ENCODE measurements at places on chromosomes 11 and 22.

DNA sequence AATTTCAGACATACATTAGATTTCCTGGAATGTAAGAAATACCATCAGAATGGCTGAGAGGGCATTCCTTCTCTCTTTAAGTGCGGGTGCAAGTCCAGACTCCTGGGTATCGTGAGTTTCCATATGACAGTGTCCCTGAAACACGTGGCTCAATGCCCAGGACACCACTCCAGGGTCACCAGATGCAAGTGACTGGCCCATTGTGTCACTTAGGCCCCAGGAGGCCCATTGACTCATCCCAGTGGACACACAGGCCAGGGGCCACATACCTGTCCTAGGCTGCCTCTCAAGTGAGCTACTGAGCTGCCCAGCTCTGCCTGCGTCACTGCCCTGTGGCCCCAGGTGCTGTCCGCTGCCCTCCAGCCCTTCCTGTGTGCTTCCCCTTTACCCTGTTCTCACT lies 18.5 kb downstream of the FBLN1 start:
- DNase-seq = no peak

DNA sequence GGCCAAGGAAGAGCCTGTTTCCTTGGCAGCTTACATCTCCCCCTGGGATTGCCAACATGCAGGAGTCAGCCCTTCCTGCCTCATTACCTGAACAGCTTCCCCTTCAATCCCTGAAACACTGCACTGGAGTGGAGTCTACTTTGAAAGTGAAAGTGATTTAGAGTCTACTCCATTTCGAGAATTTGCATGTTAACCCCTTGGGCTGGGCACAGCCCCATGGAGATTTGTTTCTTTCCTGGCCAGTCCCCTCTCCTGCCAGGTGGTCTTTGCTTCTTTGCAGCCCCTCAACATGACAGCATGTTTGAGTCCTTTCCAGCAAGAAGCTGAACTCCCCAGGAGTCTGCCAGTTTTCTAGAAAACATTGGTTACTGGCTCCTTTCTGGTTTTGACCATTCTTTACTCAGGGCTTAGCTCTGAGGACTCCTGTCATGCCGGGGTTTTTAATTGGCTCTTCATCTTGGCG lies 59.9 kb downstream of the TRAF6 start:
- DNase-seq = no peak

- no peak for DNase-seq
Measured at GRCh38 chr22:35685731-35686130, 31.9 kb upstream of the APOL5 start.

DNA sequence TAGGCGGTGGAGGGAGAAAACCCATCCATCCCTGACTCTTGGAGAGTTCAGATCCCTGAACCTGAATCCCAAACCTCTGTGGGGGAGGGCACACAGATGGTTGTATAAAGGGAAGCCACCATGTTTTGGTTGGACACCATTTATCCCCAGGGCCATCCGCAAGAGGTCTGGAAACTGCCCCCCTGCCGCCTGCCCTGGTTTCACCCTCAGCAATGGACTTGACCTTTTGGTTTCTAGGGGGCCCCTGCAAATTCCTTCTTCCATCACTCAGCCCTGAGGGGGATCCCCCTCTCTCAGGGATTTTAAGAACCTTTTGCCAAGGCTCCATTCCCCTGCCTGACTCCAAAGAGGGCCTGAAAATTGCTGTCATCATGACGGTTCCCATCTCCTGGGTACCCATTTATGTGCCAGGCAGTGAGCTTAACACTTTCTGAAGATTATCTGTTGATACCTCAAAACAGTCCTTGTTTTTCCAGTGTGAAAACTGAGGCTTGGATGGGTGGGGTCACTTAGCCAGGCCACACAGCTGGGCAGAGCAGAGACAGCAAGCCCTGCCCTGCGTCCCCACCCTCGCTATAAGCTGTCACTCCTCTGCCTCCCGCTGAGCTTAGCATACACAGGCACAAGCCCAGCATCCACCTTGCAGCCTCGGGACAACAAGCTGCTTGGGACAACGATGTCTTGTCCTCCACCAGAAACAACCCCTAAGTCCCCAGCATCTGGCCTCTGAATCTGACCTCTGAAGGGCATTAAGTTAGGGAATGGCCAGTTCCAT lies 33.2 kb upstream of the CRYBB3 start:
- no peak for DNase-seq

- no peak for DNase-seq
Measured at GRCh38 chr11:134047586-134047999, 21.3 kb upstream of the JAM3 start.

DNA sequence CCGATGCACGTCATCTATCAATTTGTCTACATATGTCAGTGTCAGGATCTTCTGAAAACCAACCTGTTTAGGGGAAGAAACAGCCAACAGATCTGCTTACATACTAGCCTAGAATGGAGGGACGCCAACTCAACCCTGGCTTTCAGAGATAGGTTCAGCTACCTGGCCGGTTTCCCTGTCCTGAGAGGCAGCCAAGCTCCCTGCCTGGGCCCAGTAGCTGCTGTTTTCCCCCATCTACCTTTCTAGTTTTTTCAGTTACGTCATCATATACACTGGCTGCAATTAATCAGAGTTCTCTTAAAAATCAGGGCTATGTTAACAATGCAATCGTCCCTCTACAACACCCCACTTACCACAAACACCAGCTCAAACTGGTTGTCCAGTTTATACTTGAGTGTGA lies 1.0 kb downstream of the SRPRA start:
- DNase-seq = no peak

DNA sequence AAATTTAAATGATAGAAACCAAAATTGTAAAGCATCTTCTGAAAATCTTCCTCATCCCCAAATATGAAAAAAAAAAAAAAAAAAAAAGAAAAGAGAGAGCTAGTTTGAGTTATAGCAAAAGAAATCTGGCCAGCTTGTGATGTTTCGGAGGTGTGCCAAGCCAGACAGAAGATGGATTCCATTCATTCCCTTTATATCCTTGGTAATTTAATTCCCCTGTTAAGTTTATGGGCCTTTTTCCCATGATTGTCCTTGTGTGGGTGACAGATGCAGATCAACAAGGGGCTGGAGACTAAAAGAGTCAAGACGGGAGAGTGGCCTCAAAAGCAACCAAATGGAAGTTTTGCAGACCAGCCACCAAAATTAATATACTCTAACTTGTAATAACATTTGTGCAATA lies 47.6 kb upstream of the PARVA start:
- DNase-seq = no peak

DNA sequence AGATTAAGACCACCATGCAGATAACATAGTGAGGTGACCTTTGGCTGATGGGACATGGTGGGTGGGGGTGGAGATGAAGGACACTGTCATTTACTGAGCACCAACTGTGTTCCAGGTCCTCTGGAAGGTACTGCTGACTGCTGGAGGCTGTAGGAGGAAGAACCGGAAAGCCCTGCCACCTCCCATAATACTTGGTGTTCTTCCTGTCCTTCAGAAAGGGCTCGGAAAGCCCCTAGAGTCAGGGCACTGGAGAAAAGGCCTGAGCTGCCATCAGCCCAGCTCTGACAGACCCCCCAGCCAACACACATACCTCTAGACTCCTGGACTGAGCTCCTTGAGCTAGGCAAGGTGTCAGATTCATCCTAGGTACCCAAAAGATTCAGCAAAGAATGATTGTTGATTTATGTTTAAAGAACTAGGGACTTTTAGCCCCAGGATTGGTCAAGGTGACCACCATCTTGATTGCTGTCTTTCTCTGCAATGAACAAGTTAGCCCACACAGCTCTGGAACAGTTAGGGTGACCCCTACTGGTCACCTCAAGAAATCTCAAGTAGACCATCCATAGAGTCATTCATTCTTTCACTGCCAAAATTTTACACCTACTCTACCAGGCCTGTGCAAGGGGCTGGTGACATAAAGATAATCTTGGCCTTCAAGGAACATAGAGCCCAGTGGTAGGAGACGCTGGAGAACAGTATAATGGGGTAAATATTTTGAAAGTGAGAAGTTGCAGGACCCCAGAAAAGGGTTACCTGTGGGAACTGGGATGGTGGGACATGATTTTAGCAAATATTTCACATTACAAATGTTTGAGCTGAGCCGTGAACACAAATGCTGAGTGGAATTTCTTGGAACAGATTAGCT lies 39.4 kb downstream of the IRAG1 start:
- no peak for DNase-seq

All from effector CD8-positive, alpha-beta T cell (primary cell).